ENCODE measurements at places on chromosomes 2 and 18.

DNA sequence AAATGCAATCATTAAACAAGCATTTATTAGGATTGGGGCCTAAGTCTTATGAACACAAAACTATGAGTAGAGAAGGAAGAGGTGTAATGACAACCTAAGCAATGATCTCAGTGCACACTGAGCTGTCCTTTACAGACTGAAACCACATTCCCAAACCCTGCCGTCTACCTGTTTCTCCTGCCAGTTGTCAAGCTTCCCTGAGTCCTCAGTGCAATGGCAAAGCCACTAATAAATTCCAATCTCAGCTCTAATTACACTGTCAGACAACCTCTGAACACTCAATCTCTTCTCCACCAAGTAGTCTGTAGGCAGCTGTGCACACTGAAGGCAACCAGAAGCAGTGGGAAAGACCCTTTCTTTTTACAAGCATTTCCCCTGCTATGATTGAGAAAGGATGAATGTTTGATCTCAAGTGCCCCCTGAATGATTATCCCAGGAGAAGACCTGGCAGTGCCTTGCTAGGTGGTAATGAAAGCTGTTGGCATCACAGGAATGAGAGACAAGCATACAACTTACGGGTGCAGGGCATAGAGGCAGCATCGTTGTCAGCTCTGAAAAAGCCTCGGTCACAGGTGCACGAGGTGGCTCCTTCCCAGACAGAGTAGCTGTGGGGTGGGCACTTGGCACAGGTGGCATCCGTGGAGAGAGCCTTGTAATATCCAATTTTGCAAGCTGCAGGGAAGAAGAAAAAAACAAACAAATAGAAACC is 71.4 kb downstream of the EPHA4 start:
- DNase-seq: no peak

DNA sequence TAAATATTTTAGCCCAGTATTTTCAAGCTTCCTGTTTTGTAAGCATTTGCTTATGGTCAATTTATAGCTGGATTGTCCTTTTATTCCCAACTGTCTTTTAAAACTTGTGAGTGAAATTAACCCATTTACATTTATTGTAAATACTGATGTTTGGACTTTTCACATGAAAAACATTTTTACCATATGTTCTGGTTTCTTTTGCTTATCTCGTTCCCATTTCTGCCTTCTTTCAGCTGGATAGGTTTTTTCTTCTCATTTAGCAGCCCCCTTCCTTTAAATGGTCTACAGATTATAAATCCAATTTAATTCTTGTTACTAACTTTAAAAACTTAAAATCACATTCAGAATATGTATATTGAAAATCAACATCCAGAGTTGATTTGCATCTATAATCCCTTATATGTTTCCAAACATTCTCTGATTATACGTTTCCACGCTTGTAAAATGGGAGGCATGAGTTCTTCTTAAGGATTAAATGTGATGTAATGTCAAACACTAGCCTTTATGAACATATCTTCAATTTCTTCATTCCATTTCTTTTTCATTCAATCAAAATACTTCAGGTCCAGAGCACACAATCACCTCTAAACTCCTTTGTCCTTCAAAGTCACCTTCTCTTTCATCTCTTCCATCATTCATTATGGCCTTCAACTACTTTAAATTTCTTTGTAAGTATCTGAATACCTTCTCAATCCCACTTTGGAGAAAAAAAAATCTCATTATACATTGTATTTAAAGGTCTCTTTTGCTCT is 1.1 kb upstream of the KDM3A start:
- no peak for DNase-seq

GRCh38 chr2:197591339-197592072 is 75.6 kb downstream of the MOB4 start:
- DNase-seq: no peak

GRCh38 chr2:120269076-120269744 is 16.6 kb downstream of the RALB start:
- DNase-seq: no peak

- no peak for DNase-seq
These were observed 187.8 kb upstream of the RAB6C start for GRCh38 chr2:129791712-129792111.

GRCh38 chr2:192498747-192499146 is 304.0 kb upstream of the TMEFF2 start:
- no peak for DNase-seq

- no peak for DNase-seq
These were observed 95.3 kb downstream of the DPP10 start for GRCh38 chr2:114537777-114538176.

GRCh38 chr2:201886504-201886903 is 80.2 kb downstream of the CDK15 start:
- no peak for DNase-seq

- DNase-seq: no peak
These were observed 41.1 kb downstream of the ARL6IP6 start for GRCh38 chr2:152759290-152760072.

Data from NCI-H1417 treated with DMSO at 0.1 percent for 48 hours (cell line).